ENCODE measurements at places on chromosomes 6 and 20. TPM values are rescaled to one million over a fixed set of nuclear protein-coding genes. Genes with fewer than 3 reads are reported as not detected.

DNA sequence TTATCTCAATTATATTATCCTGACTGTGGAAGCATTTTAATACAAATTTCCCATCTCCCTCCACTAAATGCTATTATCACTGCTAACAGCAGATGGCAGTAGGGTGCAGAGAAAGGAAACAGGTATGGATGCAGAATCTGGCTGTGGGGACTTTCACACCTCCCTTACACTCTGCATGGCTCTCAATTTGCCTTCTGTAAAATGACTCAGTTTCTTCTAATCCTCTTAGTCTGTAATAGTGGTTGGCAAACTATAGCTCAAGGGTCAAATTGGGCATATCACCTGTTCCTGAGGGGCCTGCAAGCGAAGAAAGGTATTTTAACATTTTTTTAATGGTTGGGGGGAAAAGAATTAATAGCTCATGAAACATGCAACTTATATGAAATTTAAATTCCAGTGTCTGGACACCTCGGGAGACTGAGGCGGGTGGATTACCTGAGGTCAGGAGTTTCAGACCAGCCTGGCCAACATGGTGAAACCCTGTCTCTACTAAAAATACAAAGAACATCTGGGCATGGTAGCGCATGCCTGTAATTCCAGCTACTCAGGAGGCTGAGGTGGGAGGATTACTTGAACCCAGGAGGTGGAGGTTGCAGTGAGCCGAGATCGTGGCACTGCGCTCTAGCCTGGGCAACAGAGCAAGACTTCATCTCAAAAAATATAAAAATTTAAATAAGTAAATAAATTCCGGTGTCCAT lies 83.5 kb downstream of the ZMYND8 start:
- peak; percentile 53 for DNase-seq

- no peak for DNase-seq
Measured at GRCh38 chr6:2430612-2431011, 185.2 kb upstream of the GMDS start.

DNA sequence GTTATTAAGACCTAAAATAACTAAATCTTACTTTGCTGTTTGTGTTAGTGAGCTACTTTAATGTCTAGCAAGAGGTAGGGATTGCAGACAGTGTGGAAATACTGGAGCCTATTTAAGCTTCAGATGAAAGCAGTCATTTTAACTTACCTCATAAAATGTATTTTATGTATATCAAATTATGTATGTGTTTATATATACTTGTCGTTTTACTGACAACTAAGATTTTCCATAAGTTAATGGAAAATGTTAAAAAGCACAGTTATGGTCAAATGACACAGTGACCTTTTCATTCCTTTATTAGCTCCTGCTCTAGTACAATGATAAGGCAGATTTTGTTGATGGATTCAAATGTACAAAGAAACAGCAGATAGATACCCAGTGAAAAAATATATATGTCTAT lies 34.6 kb downstream of the QKI start:
- DNase-seq: no peak

DNA sequence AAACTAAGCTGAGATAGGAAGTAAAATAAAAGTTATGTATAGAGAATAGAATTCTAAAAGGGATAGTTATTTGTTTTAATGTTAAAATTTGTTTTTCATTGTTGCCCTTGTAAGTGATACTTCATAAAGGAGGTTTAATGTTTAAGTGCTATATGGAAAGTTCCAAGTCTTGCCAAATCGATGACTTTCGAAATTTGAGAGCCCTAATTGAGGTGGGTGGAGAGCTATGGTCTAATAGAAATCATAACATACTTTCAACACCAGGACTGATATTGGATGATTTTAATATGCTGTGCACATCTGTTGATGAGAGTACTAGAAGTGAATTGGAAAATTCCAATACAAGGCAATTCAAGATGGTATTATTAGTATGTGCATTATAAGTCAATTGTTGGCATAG lies 64.6 kb downstream of the RNF144B start:
- no peak for DNase-seq

GRCh38 chr6:44681761-44682160 lies 294.3 kb downstream of the CDC5L start:
- no peak for DNase-seq

DNA sequence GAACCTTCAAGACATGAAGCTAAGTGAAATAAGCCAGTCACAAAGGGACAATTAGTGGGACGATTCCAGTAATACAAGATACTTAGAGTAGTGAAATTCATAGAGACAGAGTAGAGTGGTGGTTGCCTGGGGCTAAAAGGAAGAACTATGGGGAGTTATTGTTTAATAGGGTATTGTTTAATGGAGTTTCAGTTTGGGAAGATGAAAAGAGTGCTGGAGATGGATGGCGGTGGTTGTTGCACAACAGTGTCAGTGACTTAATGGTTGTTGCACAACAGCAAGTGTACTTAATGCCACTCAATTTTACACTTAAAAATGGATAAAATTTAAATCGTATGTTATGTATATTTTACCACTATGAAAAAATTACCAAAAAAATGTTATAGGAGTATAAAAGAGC lies 209.7 kb upstream of the TENT5A start:
- DNase-seq: no peak

GRCh38 chr6:10550764-10551163 lies 29.6 kb downstream of the GCNT2 start:
- DNase-seq: no peak

- no peak for DNase-seq
Measured at GRCh38 chr20:7798176-7798575, 142.1 kb downstream of the HAO1 start.

GRCh38 chr6:13280254-13280653 lies 48.1 kb downstream of the TBC1D7 start:
- no peak for DNase-seq

DNA sequence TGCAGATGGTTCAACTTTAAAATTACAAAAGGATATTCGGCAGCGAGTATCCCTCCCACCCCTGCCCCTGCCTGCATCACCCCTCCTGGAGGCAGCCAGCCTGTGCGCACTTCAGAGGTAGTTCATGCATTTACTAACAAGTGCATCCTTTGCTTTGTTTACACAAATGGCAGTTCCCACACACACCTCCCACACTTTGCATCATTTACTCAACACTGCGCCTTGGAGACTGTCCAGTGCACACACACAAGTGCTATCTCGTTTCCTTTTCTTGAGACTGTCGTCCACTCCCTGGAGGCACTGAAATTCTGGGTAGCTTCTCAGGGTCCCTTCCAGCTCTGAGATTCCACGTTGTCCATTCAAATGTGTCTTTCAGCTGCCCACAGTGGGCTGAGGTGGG lies 53.1 kb upstream of the VSX1 start:
- no peak for DNase-seq

- DNase-seq: no peak
Measured at GRCh38 chr20:1861347-1861976, 33.7 kb upstream of the SIRPA start.

DNA sequence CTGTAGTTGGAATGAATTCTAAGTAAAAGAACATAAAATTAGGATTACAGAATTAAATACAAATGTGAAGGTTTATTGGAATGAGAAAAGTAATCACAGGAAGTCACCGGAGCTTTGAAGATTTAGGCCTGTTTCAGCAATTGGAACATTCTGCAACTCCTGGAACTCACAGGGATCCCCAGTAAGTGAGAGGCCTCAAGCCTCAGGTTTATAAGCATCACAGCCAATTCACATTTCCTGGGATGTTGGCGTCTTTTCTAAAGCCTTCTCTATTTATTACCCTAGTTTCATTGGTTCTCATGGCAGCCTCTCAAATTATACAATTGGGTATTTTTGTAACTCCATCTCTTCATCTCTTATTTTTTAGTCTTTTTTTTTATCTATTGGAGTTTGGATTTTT lies 90.4 kb upstream of the HIVEP1 start:
- DNase-seq: no peak

- no peak for DNase-seq
Measured at GRCh38 chr6:24240380-24240928, 114.4 kb downstream of the NRSN1 start.

The BPIFB2 gene
- not detected for total RNA-seq

The TUBB2B gene
- total RNA-seq: 0.29 TPM

The PROKR2 gene
- total RNA-seq: not detected

The NOX3 gene
- not detected for total RNA-seq

The ASIP gene
- not detected for total RNA-seq

The RSPO3 gene
- not detected for total RNA-seq

The STX11 gene
- total RNA-seq: 16.6 TPM

The NT5E gene
- 3.8 TPM for total RNA-seq

The SLC2A4RG gene
- total RNA-seq: 58.9 TPM

Data from activated CD4-positive, alpha-beta memory T cell treated with anti-CD3 and anti-CD28 coated beads for 36 hours (primary cell).